ENCODE measurements at places on chromosomes 1 and 21.

- no peak for DNase-seq
These were observed 2.8 kb upstream of the ADAMTSL4 start for GRCh38 chr1:150546294-150546937.

GRCh38 chr1:236147068-236147467 is 4.7 kb downstream of the GPR137B start:
- no peak for DNase-seq

DNA sequence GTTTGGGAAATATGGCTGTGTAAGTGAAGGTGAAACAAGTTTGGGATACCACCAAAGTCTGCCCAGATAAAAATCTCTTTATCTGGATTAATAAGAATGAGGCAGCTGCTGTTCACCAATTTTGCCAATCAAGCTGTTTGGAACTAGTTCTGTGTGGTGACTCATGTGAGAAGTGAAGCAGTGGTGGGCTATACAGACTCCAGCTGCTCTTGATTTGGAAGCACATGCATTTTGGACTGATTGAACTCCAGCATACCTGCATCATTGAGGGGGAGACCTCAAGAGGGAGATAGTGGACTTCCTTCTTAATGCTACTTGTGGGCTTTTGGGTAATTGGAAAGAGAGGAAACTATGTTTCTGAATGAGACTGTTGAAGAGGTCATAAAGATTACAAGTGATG is 99.2 kb upstream of the B3GALT2 start:
- no peak for DNase-seq

- DNase-seq, result peak; percentile 31
These were observed 7.7 kb downstream of the PRAMEF1 start for GRCh38 chr1:12798911-12799310.

GRCh38 chr1:116569776-116570357 is 959 bp downstream of the CD58 start:
- peak; percentile 57 for DNase-seq

GRCh38 chr1:2181752-2182151 is 12.8 kb downstream of the FAAP20 start:
- no peak for DNase-seq

- DNase-seq, result peak; percentile 35
These were observed 13.4 kb upstream of the HMCN1 start for GRCh38 chr1:185720633-185721272.

GRCh38 chr1:92538413-92539061 is 51.8 kb upstream of the GFI1 start:
- peak; percentile 2 for DNase-seq

- DNase-seq, result no peak
These were observed 29.5 kb downstream of the LMO4 start for GRCh38 chr1:87358219-87358618.

DNA sequence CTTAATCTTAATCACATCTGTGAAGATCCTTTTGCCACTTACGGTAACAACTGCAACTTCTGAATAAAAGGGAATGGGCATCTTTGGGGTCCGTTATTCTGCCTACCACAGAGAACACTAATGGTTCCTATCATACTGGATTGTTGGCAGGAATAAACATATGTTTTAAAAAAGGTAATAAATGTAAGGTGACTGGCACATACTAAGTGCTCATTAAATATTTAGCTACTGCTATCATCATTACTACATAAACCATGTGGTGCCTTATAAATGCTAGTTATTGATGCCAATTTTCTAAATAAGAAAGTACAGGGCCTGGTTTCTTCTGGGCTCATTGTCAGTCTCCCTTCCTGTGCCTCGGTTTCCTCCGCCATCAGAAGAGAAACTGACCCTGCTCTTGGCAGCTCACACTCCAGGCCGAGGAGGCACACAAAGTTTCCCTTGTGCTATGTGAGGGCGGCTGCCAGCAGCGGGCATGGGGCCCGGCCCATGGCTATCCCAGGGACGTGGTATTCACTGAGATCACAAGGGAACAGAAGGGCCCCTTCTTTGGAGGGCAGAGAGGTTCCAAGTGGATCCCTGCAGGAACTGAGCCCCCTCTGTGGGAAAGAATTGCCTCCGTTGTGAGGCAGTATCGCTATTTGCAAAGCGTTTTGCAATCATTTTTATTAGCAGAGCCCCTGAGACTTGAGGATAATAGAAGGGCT is 26.2 kb downstream of the NAV1 start:
- no peak for DNase-seq

- DNase-seq, result no peak
These were observed 125.2 kb downstream of the SYF2 start for GRCh38 chr1:25106976-25107642.

GRCh38 chr1:241456743-241457142 is 62.8 kb downstream of the FH start:
- no peak for DNase-seq

DNA sequence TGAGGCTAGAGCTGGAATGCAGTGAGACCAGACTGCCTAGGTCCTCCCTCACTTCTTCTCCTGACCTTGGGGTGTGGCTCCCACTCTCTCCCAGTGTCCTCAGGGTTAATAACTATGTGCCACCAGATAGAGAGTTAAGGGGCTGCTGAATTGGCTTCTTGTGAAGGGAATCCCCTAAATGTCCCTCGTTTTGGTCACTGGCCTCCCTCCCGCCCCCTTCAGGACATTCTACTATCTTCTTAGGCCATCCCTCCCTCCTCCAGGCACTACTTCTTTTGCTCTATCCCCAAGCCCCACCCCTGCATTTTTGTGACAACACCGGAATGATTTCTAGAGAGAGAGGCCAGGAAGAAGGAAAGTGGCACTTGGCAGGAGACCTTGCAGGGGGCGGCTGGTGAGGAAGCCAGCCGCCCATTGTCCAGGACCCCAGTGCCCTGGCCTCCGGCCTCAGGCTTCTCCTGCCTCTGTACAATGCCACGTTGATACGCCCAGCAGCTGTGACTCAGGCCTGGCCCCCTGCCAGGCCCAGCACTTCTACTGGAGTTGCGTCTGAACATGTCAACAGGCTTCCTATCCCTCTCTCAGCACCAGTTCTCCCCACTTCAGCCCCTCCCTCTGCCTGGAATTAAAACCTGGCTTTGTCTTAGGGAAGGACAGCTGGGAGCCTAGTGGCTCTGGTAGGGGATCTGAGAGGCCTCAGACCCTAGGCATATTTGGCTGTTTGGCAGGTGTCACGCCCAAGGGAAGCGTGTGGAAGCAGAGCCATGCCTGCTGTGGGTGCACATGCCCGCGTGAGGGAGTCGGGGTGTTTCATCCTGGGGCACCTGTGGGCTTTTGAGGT is 9.1 kb downstream of the LMNA start:
- DNase-seq, result peak; percentile 98

DNA sequence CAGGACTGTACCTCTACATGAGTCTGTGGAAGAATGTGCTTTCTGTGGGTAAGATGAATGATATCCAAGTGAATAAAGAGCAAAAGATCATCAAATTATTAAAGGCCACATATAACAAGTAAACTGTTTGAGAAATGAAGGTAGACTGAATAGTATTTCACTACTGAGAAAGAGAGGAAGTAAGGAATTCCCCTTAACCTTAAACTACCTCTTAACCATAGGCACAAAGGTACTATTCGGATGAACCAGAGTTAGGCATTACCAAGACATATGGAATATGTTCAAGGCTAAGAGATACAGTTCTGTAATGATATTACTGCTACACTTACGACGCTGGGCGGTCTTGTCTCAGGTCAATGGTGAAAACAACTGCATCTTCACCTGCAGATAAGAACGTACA is 25.5 kb downstream of the DCAF8 start:
- no peak for DNase-seq

DNA sequence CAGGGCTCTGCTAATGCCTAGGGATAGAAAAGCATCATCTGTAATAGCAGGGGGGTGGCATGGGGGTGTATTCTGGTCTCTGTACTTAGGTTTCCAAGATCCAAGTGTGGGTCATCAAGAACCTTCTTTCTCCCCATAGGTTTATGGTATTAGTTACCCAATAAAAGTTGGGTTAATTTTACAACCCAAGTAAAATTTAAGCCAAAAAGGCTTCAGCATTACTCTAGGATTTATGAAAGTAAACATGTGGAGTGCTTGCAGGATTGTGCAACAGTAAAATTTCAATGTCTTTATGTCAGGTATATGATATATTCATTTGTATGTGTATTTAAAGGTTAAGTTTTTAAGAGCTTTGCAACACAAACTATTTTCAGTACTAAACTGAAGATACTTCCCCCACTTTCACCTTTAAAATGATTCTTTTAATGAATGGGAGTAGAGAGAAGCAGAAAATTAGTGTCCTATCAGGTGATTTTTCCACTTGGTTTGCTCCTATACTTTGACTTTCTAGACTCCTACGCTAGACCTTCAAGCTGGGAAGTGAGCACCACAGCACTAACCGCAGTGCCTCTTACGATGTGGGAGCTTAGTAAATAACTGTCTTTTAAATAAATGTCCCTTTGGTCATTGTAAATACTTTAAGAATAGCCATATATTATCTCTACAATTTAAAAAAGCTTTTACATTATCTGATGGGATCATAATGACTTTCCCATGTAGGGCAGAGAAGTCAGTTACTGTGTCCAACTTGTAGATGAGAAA is 67.8 kb upstream of the UBE2U start:
- DNase-seq, result no peak

DNA sequence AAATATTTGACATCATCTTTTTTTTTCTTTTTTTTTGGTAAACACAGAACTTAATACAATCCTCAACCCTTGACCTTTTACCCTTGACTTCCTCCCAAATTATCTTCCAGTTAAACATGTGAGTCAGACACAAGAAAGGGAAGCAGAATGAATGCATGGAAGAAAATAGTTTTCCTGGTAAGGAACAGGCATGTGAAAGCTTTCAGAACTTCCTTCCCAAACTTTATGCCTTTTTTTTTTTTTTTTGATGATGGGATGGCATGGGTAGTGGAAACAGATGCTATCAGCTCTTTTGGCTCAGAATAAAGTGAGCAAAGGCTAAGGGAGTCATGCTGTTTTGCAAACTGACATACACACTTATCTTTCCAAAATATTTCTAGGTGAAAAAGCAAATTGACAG is 1079.1 kb downstream of the TTLL7 start:
- no peak for DNase-seq

GRCh38 chr21:39531840-39532239 is 80.1 kb downstream of the SH3BGR start:
- peak; percentile 14 for DNase-seq

- DNase-seq, result no peak
These were observed 411.3 kb downstream of the NPHP4 start for GRCh38 chr1:5580926-5581325.

DNA sequence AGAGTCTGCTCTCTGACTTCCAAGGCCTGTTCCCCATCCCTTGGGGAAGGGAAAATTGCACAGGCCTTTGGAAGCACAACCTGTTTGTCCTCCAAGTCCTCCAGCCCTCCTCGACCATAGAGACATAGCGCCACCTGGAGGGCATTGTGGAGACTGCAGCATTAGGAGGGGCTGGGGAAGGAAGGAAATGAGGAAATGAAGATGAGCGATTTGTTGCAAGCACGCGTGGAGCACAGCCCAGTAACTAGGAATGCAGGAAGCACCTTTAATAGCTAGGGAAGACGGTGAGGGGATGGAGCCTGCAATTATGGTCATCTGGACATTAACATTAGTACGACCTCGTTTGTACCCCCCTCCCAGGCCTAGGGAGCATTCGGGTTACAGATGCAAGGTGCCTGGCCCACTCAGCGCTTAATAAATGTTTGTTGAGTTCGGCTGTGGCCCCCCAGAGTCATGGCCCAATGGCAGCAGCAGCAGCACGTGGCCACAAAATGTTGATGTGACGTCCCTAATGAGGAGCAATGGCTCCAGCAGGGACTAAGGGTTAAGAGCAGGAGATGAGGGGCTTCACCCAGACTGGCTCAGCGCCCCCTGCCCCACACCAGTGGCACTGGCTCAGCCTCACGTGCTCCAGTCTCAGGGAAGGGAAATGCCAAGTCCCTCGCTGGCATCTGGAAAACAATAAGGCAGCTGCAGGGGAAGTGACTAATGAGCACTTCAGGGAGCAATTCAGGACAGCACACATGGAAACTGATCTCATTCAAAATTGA is 8.0 kb upstream of the CAMK2N1 start:
- peak; percentile 94 for DNase-seq

GRCh38 chr1:244138399-244138798 is 87.3 kb downstream of the ZBTB18 start:
- no peak for DNase-seq

DNA sequence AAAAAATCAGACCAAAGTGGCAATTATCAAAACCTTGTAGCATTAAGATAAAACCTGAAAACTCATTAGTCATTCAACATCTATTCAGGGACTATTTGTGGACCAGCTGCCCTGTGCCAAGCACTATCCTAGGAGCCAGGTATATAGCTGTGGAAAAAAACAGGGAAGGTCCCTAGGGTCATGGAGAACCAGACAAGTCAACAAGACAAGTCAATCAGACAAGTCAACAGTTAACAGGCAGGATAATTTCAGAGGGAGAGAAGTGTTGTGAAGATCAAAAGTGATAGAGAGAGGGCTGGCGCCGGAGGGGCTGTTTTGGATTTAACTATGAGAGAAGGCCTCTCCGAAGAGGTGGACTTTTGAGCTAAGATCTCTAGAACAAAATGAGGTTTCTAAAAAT is 3.3 kb upstream of the ATP1A4 start:
- no peak for DNase-seq

DNA sequence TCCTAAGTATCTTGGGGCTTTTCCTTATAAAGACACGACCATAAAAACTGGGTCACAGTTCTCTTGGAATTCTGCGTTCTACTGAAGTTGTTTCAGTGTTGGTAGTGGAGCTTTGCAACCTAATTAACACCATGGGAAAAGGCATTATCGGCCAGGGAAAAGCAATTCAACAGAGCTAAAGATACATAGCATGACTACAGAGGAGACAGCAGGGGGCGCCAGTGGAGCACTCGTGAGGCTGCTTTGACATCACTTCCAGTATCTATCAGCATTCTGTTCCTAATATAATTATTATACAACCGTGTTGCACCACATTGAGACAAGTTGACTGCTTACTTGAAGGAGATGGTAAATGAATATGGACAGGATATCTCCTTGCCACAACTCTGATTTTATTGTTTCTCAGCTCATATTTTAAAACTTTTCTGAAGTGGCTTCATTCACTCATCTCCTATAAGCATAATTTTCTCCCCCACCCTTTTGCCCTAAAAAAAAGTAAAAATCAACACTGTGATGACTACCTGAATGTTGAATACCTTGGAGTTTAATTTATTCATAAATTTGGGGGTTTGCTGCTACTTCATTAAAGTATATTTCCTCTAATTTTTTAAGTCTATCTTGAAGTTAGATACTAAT is 39.4 kb downstream of the ZP4 start:
- DNase-seq, result peak; percentile 65

GRCh38 chr1:153190373-153190772 is 12.9 kb upstream of the LELP1 start:
- no peak for DNase-seq
